ENCODE measurements at places on chromosomes 1 and 21. TPM values are rescaled to one million over a fixed set of nuclear protein-coding genes. Genes with fewer than 3 reads are reported as not detected.

The TCHH gene
- total RNA-seq: 0.02 TPM

The OR2T2 gene
- not detected for total RNA-seq

The HORMAD1 gene
- not detected for total RNA-seq

DNA sequence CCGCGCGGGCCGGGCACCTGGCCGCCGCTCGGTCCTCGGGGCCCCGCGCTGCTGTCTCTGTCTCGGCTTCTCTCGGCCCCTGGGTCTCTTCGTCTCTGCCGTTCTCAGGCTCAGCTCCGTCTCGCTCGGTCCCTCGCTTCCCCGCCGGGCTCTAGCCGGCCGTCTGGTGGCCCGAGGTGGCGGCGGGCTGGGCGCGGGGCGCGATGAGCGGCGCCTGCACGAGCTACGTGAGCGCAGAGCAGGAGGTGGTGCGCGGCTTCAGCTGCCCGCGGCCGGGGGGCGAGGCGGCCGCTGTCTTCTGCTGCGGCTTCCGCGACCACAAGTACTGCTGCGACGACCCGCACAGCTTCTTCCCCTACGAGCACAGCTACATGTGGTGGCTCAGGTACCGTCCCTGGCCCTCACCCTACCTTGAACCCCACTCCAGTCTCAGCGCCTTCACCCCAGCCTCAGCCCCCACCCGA, 355 bp downstream of the SHISAL2A start:
- no peak overlapping the region for H3K27ac ChIP-seq
- DNase-seq: no peak
- H3K4me1 ChIP-seq: peaks cover 5% of the 10 kb centered on the region
- no peaks in the 10 kb centered on the region for H3K36me3 ChIP-seq
- H3K4me3 ChIP-seq: no peak overlapping the region

The OR6P1 gene
- not detected for total RNA-seq

The TAS1R1 gene
- not detected for total RNA-seq

- peak overlapping the region; percentile 46 for H3K4me3 ChIP-seq
- H3K27ac ChIP-seq: peak overlapping the region; percentile 74
- H3K36me3 ChIP-seq: no peaks in the 10 kb centered on the region
- H3K4me1 ChIP-seq: peaks cover 98% of the 10 kb centered on the region
- no peaks in the 10 kb centered on the region for H3K27me3 ChIP-seq
Measured at GRCh38 chr1:209652873-209653401, 712 bp upstream of the LAMB3 start.

DNA sequence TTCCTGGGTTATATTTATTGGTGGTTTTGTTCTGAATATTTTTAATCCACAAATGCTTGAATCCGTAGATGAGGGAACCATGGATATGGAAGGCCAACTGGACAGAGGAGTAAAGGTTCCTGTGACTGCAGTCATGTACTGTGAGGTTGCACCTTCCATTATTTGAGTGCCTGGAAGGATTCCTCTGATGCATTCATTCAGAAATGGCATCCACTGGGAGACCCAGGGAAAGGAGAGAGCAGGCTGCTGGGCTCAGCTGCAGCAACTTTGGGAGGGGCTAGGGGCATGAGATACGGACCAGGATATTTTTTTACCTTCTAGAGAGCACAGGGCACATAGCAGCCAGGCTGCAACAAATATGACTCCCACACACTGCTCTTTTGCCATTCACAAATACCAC, 19.5 kb downstream of the AK2 start:
- no peak overlapping the region for H3K27ac ChIP-seq
- H3K36me3 ChIP-seq: peaks cover 74% of the 10 kb centered on the region
- no peak for DNase-seq
- H3K4me3 ChIP-seq: no peak overlapping the region

The MR1 gene
- total RNA-seq: 6.6 TPM

The STX12 gene
- total RNA-seq: 27.6 TPM

The APH1A gene
- 109 TPM for total RNA-seq

- no peak overlapping the region for H3K27ac ChIP-seq
- no peaks in the 10 kb centered on the region for H3K4me1 ChIP-seq
- DNase-seq: no peak
- no peaks in the 10 kb centered on the region for H3K36me3 ChIP-seq
- H3K27me3 ChIP-seq: peaks cover 3% of the 10 kb centered on the region
Measured at GRCh38 chr1:156152628-156153027, 757 bp upstream of the SEMA4A start.

All from HCT116 (cell line).